ENCODE measurements at places on chromosomes 2 and 18.

GRCh38 chr2:134406736-134407135, 152.9 kb downstream of the MGAT5 start:
- no peak for DNase-seq

GRCh38 chr2:54545702-54546450, 89.7 kb downstream of the SPTBN1 start:
- DNase-seq = no peak

- no peak for DNase-seq
These were observed 180.9 kb downstream of the ZBTB7C start for GRCh38 chr18:48228301-48228715.

- no peak for DNase-seq
These were observed 463.1 kb upstream of the HS6ST1 start for GRCh38 chr2:128781585-128782385.

- peak; percentile 40 for DNase-seq
These were observed 41.4 kb downstream of the IL1R2 start for GRCh38 chr2:102033031-102033749.

- DNase-seq = no peak
These were observed 158.3 kb downstream of the WDSUB1 start for GRCh38 chr2:159128191-159128590.

- no peak for DNase-seq
These were observed 26.5 kb upstream of the FAM117B start for GRCh38 chr2:202608142-202608852.

- DNase-seq = no peak
These were observed 38.2 kb upstream of the LYPD6B start for GRCh38 chr2:149000158-149000938.
